ENCODE measurements at places on chromosomes 4 and X.
A peak's percentile ranks its signal among the peaks of the same experiment; 100 is the strongest.

- no peak for DNase-seq
These were observed 94.3 kb downstream of the ANAPC10 start for GRCh38 chr4:145003675-145004074.

DNA sequence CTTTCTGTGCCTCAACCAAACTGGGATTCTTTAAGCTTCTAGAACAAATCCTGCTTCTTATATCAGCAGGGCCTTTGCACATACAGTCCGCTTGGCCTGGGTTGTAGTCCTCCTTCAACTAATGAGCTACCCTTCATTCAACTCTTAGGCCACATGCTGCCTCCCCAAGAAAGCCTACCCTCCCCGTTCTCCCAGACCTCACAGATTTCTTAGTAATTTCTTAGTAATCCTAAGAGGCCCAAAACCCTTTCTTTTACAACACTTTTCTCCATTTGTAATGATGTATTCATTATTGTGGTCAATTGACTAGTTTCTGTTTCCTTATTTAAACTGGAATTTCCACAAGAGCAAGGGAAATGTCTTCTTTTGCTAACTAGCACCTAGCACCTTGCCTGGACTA is 233.1 kb downstream of the PPP1R2C start:
- DNase-seq: no peak

DNA sequence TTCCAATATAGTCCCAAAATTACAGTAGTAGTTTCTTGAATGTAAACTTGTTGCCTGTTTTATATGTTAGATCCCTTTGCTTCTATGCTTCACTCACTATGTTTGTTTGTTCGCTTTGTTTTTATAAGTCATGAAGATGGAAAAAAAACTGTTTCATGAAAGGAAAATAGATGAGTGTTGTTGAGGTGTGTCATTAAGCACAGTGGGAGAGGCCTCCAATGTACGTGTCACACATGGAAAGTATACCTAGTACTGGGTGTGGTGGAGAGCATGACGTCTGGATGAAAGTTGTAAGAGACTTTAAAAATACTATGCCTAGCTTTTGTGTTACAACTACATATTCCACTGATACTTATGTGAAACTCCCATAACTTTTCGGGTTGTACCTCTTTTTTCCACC is 28.4 kb downstream of the PLS3 start:
- no peak for DNase-seq

DNA sequence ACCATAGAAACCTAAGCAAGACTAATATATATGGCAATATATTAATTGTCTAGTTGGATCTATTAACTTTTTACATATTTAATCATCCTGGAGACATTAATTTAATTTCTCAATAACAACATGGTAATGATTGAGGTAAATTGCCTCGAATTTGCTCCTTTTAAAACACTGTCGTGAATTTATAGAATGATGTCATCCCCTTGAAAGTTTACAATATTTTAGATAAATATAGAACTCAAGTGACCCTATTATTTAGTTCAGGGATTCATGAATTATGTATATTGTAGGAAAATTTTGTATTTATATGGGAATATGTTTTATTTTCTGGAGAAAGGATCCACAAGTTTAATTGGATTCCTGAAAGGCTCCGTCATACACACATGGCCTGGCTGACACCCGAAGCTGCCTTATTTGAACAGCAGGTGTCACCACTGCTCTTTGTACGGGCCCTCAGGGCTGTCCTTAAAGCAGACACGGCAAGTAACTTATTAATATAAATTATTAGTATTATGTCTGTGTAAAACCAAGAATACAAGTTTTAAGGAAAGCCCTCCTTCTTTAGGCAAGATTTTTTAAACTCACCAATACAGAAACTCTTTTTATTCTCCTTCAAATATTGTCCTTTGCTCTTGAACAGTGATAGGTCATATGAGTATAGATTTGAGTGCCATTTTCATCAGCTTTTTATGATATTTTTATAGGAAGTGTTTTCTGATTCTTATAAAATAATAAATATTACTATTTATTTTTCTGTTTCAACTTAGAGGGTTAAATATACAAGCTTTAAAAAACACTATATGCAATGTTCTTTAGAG is 1.9 kb upstream of the PLRG1 start:
- DNase-seq: peak; percentile 14

GRCh38 chrX:15838017-15838416 is 16.6 kb downstream of the AP1S2 start:
- DNase-seq: no peak

DNA sequence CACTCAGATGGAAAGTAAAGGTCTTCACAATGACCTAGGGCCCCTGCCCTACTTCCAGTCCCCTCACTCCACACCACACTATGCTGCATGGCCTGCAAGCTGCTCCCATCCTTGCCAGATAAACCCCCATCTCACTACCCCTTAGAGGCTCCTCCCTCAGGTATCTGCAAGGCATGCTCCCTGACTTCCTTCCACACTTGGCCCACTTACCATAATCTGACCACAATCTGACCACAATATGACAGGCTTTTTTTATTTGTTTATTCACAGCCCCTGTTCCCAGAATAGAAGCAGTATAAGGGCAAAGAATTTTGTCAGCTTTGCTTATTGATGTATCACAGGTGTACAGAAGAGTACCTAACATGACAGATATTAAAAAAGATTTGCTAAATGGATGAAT is 124.7 kb downstream of the CAMK2D start:
- DNase-seq: no peak

GRCh38 chrX:124641737-124642491 is 295.6 kb downstream of the SH2D1A start:
- no peak for DNase-seq

GRCh38 chrX:139720136-139720535 is 12.2 kb upstream of the MCF2 start:
- DNase-seq: no peak

GRCh38 chr4:93061826-93062225 is 758.1 kb downstream of the GRID2 start:
- no peak for DNase-seq

- no peak for DNase-seq
These were observed 792 bp downstream of the PPID start for GRCh38 chr4:158722291-158722916.

DNA sequence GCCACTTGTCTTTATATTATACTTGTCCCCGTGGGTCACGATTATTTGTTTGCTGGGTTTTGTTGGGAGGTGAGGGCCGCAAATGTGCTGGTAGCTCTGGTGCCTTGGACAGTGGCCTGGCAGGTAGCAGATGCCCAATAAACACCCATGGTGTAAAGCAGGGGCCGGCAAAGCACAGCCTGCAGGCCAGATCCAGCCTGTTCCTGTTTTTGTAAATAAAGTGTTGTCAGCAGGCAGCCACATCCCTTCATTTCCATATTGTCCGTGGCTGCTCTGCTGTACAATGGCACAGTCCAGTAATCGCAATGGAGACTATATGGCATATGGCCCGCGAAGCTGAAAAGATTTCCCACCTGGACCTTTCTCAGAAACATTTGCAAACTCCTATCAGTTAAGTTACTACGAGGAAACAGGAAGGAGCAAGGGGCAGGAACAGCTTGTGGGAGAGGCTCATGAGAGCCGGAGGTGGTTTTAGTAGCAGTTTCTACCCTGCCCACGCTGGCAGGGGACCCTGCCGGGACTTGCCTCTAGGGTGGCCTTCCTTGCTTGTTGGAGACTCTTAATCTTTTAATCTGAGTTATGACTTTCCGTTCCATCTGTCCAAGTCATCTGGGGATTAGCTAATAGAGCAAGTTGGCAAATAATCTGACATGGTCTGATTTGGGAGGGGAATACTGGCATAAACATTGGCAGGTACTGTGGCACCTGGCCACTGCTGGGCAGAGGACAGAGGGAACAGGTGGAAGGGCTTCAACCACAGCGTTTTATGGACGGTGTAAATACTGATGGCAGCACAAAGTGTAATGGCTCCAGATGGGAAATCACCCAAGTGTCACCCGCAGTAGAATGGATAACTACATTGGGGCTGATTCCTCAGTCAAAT is 19.6 kb downstream of the CLCN4 start:
- DNase-seq: no peak

- no peak for DNase-seq
These were observed 190.4 kb downstream of the GABRB1 start for GRCh38 chr4:47221721-47222120.

DNA sequence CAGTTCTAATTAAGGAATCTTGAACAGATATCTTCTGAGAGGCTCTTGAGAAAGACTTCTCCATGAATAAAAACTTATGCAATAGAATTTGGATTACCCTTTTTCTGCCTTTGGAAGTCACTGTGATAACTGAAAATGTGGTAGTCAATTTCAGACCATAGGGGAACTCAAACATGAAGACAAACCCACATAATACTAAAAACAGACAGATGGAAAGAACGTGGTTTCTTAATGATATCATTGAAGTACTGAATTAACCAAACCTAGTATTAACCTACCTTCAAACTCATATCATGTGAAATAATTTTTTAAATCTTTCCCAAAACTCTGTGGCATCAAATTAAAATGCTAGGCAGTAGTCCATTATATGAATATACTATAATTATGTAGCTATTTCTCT is 153.5 kb downstream of the CAMK2D start:
- DNase-seq: no peak

DNA sequence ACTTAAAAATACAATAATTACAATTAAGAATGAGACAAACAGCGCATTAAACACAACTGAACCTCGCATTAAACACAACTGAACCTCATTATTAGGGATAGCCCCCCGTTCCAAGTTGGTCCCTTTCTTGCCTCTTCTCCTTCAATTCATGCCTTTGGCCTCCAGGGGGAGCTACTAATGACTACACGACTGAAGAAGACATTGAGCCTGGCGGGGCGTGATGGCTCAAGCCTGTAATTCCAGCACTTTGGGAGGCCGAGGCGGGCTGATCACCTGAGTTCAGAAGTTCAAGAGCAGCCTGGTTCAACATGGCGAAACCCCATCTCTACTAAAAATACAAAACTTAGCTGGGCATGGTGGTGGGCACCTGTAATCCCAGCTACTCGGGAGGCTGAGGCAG is 56.4 kb upstream of the NWD2 start:
- no peak for DNase-seq

- no peak for DNase-seq
These were observed 511.0 kb upstream of the ATOH1 start for GRCh38 chr4:93317561-93317960.

GRCh38 chrX:119145241-119145653 is 17.6 kb upstream of the KIAA1210 start:
- no peak for DNase-seq

- no peak for DNase-seq
These were observed 171.9 kb upstream of the RBPJ start for GRCh38 chr4:26148927-26149326.

DNA sequence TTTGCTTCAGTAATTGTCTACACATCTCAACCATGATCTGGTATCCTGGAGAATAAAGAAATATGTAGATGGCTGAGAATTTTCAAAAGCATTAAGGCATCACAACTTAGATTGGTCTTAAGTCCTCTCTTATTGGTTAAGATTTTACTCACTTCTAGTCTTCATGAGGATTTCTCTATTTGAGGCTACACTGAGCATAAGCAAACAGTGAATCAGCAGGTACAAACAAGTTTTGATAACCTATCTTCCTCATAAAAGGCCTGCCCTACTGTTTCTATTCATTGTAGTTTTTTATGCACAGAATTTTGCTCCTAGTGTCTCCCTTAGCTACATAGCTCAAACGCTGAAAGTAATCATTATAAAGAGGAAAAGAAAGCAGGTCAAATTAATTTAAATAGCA is 460.7 kb upstream of the RPS6KA3 start:
- DNase-seq: no peak

DNA sequence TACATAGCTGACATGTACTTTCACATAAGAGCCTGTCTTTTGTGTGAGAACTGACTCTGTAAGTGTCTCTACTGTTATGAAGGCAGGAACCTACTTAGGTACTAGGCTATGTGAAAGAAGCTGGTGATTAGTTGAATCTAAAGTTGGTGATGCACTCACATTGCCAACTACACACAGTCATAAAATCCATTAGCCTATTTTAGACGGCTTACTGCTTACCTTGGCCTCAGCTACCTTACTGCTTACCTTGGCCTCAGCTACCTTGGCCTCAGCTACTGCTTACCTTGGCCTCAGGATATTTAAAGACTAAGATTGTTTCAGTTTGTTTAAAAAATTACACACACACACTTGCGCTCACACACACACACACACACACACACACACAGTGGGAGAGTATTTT is 549.7 kb downstream of the IL1RAPL1 start:
- DNase-seq: no peak

DNA sequence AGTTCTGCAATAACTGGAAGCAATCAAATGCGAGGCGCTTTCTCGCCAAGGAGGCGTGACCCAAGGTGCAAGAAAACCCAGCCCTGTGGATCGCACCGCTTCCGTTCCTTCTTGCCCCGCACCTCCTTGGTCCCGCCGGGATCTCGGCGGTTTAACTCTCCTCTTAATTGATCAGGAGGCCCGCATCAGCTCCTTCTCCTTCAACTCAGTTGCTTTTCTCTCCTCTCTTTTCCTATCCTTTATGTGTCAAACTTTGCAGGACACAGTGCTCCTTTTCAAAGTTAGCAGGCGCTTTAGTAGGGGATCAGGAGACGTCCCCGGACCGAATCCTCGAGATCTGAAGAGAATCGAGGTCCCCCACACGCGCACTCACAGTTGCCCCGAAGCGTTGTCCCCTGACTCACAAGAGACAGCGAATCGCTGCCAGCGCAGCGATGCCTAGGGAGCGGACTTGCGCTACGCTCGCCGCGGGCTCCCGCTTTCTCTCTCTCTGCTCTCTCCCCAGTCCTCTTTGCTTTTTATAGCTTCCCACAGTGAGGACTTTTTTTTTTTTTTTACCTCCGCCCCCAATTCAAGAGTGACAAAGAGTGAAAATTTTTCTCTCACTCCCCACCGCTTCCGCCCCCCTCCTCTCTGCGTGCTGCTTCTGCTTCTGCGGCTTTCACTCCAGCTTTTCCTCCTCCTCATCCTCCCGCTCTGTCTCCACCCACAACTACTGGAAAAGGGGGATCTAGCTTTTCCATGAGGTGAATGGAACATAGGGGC is at the start of gene DKK2:
Gene DKK2 (minus strand): TSS at position 495 of the 765 bp plus-strand sequence. CDS start 722 bp downstream, outside the sequence.
- DNase-seq: no peak

DNA sequence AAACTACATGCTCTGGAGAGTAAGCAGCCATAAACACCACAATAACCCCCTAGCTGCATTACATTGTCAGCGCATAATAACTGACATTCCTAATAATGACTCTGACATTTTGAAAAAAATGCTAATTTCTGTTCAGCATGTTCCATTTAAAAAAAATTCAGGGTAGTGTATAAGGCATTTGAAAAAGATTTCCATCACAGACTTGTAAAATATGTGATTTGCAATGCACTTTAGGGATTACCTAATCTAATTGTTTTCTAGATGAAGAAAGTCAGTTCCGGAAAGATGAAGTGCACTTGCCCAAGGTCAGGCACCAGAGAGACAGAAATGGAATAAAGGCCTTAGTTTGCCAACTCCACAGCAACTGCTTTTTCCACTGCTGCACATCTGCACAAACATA is 55.3 kb downstream of the FANCB start:
- DNase-seq: no peak
